ENCODE measurements at places on chromosomes 3 and 15. TPM values are rescaled to one million over a fixed set of nuclear protein-coding genes. Genes with fewer than 3 reads are reported as not detected.
A peak's percentile ranks its signal among the peaks of the same experiment; 100 is the strongest.

GRCh38 chr3:134880431-134880830 lies 85.4 kb downstream of the EPHB1 start:
- H3K4me3 ChIP-seq, result no peak overlapping the region
- H3K4me1 ChIP-seq, result no peaks in the 10 kb centered on the region
- peaks cover 2% of the 10 kb centered on the region for H3K36me3 ChIP-seq
- DNase-seq, result no peak

DNA sequence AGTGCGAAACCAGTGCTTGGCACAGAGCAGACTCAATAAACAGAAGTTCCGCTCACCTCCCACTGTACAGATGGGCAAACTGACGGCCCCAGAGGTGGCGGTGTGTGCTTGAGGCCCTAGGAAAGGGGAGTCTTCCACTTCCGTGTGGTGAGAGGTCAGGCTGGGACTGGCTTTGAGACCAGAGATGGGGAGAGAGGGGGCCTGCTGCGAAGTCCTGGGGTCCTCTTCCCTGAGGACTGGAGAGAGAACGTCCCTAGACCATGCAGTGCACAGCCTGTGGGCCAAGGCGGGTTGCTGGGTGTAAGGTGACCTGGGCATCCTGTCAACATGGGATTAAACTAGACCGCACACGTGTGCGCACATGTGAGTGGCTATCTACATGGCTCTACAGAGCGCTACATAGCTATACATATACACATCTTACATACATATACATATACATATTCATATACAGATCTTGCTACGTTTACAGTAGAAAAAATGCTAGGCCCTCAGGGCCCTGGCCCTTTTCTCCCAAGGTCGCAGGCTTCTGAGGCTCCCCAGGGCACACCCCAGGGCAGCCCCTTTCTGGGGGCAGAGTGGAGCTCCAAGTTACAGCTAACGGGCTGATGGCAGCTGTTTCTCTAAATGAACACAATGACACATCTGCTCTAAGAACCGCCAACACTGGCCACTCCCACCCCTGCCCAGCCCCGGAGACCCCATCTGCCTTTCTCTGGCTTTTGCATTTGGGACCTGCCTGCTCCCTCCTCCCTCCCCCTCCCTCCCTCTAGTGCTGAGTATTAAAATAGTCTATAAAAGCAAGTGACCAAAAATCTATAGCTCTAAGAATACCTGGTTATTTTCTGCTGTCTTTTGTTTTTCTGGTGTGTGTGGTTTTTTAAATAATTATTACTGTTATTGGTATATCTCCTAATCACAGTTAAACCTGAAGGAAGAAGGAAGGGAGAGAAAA lies 47.0 kb downstream of the HCN4 start:
- DNase-seq, result no peak
- no peak overlapping the region for H3K27ac ChIP-seq
- peaks cover 7% of the 10 kb centered on the region for H3K36me3 ChIP-seq
- H3K4me1 ChIP-seq, result peaks cover 5% of the 10 kb centered on the region

- H3K27ac ChIP-seq, result peak overlapping the region; percentile 78
- peaks cover 30% of the 10 kb centered on the region for H3K4me1 ChIP-seq
- peaks cover 7% of the 10 kb centered on the region for H3K36me3 ChIP-seq
Measured at GRCh38 chr3:20076296-20076997, 36.2 kb downstream of the KAT2B start.

DNA sequence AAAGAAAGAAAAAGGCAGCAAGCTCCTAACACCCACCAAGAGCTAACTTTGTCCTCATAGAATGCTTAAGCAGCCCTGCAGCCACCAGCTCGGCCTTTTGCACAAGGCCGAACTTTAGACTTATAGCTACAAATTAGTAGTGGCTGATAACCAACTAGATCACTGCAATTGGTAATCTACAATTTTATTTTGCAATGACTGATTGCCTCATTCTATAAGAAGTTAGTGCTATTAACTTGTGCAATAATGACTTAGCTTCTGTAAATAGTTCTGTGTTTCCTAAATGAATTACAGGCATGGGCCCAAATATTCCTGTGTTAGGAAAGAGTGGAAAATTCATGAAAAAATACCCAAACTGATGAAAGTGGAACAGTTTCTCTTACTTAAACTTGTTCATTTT lies 284.8 kb upstream of the CFAP20DC start:
- H3K27ac ChIP-seq, result no peak overlapping the region
- H3K36me3 ChIP-seq, result no peaks in the 10 kb centered on the region
- DNase-seq, result no peak
- peaks cover 2% of the 10 kb centered on the region for H3K4me1 ChIP-seq

DNA sequence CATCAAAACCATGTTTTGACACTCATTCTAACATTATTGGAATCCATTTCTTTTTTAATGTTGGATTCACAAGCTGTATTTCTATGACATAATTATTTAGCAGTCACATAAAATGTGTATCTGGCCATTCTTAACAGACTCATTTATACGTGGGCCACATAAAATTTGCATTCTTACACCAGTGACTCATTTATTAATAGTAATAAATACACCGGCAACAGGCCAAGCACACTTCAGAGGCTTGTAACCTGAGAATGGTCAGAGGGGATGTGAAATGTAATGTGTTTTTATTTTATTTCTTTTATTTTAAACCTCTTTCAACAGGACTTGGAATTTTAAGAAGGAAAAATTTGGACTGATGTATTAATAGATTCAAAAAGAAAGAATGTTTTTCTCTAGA lies 384.9 kb upstream of the RARB start:
- no peaks in the 10 kb centered on the region for H3K4me1 ChIP-seq
- no peaks in the 10 kb centered on the region for H3K27me3 ChIP-seq
- no peaks in the 10 kb centered on the region for H3K36me3 ChIP-seq
- no peak overlapping the region for H3K27ac ChIP-seq

SCN11A gene
- not detected for total RNA-seq

DNA sequence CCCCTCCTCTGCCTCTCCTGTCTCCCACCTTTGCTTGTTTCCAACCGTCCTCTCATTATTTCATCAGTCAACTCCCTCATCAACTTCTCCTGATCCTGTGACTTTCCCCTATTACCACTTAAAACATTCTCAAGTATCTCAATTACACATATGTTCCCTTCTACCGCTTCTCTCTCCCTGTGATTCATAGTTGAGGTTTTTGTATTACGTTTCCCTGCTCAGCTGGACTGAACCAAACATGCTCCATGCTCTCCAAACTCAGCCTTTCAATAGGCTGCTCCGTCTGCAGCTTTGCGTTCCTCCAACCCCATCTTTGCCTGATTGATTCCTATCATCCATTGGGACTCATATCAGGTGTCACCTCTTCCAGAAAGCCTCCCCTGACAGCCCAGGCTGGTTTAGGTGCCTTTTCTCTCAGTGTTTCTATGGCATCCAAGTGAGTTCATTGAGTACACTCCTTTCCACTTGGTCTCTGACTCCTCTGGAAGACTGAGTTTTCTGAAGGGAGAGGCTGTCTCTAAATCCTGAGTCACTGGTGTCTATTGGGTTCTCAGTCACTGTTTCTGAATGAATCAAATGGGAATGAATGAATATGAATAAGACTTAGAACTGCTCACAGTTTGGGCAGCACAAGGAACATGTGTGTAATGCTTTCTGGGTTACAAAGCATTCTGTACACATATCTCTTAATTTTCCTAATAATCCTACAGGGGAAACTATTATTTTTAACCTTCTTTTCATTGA lies 56.4 kb downstream of the PLD1 start:
- H3K27me3 ChIP-seq, result peaks cover 9% of the 10 kb centered on the region
- H3K4me3 ChIP-seq, result no peak overlapping the region
- H3K36me3 ChIP-seq, result peaks cover 3% of the 10 kb centered on the region
- peaks cover 9% of the 10 kb centered on the region for H3K4me1 ChIP-seq
- DNase-seq, result no peak
- H3K27ac ChIP-seq, result no peak overlapping the region

- H3K4me1 ChIP-seq, result peaks cover 6% of the 10 kb centered on the region
- no peak overlapping the region for H3K4me3 ChIP-seq
- H3K36me3 ChIP-seq, result no peaks in the 10 kb centered on the region
- DNase-seq, result no peak
- H3K27ac ChIP-seq, result no peak overlapping the region
Measured at GRCh38 chr15:60115579-60116380, 111.7 kb downstream of the FOXB1 start.

LXN gene
- total RNA-seq, result 3.6 TPM

OIP5 gene
- not detected for total RNA-seq

DNA sequence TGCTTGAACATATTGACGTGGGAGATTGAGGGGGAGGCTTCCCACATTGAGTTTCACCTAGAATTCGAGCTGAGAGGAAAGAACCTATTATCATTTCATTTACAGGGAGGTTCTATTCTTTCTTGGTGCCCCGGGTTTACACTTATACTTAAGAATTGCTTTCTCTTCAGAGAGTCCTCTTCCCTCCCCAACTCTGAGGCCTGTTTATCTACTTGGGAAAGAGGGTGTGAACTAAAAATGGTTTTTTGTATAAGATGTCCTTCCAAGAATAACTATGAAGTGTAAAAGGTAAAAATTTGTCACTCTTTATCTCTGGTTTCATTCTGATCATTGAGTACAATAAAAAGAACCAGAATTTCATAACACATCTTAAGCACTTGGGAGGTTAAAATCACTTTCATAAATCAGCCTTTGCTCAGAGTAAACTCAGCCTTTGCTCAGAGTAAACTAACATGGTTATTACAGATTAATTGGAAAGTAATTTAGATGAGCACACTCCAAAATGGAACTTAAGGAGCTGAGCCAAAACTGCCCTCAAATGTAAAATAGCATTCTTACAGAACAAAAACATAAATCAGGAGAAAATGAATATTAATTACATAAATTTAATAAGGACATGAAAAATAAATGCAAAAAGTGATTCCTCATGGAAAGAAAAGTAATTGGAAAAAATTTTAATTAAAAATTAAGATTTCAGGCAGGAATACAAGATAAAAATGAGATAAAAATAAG lies 75.2 kb downstream of the GADL1 start:
- DNase-seq, result no peak
- no peak overlapping the region for H3K4me3 ChIP-seq
- peaks cover 3% of the 10 kb centered on the region for H3K36me3 ChIP-seq
- H3K27me3 ChIP-seq, result peaks cover 23% of the 10 kb centered on the region

GRCh38 chr15:34241376-34242330 lies 16.8 kb downstream of the EMC4 start:
- DNase-seq, result no peak
- no peak overlapping the region for H3K4me3 ChIP-seq
- peaks cover 4% of the 10 kb centered on the region for H3K36me3 ChIP-seq
- peaks cover 4% of the 10 kb centered on the region for H3K4me1 ChIP-seq
- no peak overlapping the region for H3K27ac ChIP-seq

DNA sequence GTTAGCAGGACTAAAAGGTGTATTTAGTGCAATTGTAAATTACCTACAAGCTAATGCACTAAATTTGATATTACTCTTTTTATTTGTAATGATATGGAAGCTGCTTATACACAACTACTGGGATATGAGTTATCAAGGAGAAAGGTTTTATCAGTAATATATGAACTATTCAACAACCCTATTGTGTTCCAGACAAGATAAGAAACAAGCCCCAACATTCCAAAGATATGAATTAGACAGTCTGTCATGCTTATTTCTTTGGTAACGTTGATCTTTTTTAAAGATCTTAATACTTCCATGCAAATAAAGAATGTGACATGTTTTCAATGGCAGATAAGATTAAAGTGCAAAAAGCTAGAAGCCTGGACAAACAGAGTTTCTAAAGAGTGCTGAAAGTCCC lies 314.0 kb upstream of the THBS1 start:
- peaks cover 11% of the 10 kb centered on the region for H3K27me3 ChIP-seq
- DNase-seq, result no peak
- no peaks in the 10 kb centered on the region for H3K36me3 ChIP-seq

GRCh38 chr15:68325726-68326125 lies 48.2 kb downstream of the FEM1B start:
- H3K4me3 ChIP-seq, result no peak overlapping the region
- H3K27me3 ChIP-seq, result peaks cover 37% of the 10 kb centered on the region
- peaks cover 44% of the 10 kb centered on the region for H3K4me1 ChIP-seq
- H3K27ac ChIP-seq, result peak overlapping the region; percentile 86
- DNase-seq, result no peak
- peaks cover 6% of the 10 kb centered on the region for H3K36me3 ChIP-seq

- peaks cover 16% of the 10 kb centered on the region for H3K4me1 ChIP-seq
- no peak for DNase-seq
- peak overlapping the region; percentile 90 for H3K27ac ChIP-seq
- peaks cover 4% of the 10 kb centered on the region for H3K36me3 ChIP-seq
- peaks cover 6% of the 10 kb centered on the region for H3K27me3 ChIP-seq
Measured at GRCh38 chr15:22979238-22980188, 655 bp downstream of the CYFIP1 start.

DNA sequence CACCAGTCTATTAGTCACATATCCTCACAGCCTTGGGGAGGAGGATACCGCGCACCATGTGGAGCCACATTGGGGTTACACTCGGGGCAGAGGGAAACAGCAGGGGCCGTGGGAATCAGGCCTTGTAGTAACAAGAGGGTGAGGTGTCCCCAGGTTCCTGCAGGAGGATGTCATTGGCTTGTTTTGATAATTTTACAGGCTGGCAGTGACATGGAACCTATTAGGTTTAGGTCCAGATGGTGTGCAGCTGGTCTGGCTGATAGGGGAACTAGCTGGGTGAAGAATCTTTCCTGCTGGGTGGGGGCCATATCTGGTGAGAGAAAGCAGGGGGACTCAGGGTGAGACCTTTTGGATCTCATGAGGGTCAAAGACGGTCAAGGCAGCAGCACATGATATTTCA lies 9.8 kb upstream of the MEF2A start:
- H3K27me3 ChIP-seq, result peaks cover 17% of the 10 kb centered on the region
- H3K4me1 ChIP-seq, result no peaks in the 10 kb centered on the region
- H3K36me3 ChIP-seq, result no peaks in the 10 kb centered on the region
- H3K27ac ChIP-seq, result no peak overlapping the region
- H3K4me3 ChIP-seq, result no peak overlapping the region

GRCh38 chr15:43414196-43414595 lies 43.3 kb downstream of the TUBGCP4 start:
- no peak for DNase-seq
- peaks cover 20% of the 10 kb centered on the region for H3K36me3 ChIP-seq
- H3K27me3 ChIP-seq, result no peaks in the 10 kb centered on the region
- no peak overlapping the region for H3K27ac ChIP-seq
- no peak overlapping the region for H3K4me3 ChIP-seq

ZPLD1 gene
- total RNA-seq, result not detected

DNA sequence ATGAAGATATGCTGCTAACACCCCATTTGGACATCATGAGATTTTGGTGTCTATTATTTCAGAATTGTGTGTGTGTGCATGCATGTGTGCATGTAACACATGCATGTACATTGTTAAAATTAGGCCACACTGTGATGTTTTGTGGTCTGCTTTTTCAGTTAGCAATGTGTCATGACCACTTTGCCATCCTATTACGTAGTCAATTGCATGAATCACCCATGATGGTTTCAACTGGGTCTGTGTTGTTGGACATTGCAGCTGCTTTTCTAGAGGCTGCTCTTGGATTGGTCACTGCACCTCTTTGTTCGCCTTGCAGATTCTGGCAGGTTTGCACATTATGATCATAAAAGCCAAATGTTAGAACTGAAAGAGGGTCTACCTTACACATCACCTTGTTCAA lies 101.0 kb upstream of the THBS1 start:
- no peak overlapping the region for H3K4me3 ChIP-seq
- no peak overlapping the region for H3K27ac ChIP-seq
- peaks cover 24% of the 10 kb centered on the region for H3K27me3 ChIP-seq

MME gene
- total RNA-seq, result 0.45 TPM

GRCh38 chr15:65957451-65957850 lies 88.2 kb downstream of the RAB11A start:
- no peak overlapping the region for H3K27ac ChIP-seq
- no peak for DNase-seq
- peaks cover 25% of the 10 kb centered on the region for H3K27me3 ChIP-seq
- no peak overlapping the region for H3K4me3 ChIP-seq
- H3K36me3 ChIP-seq, result no peaks in the 10 kb centered on the region
- H3K4me1 ChIP-seq, result peaks cover 4% of the 10 kb centered on the region

All from T-helper 17 cell (primary cell).